ENCODE measurements at places on chromosomes 11 and 22. TPM values are rescaled to one million over a fixed set of nuclear protein-coding genes. Genes with fewer than 3 reads are reported as not detected.

C11orf52 gene
- total RNA-seq, result 11.1 TPM

PRAME gene
- total RNA-seq, result not detected

PATE4 gene
- total RNA-seq, result not detected

POU2AF2 gene
- total RNA-seq, result not detected

RFPL1 gene
- total RNA-seq, result not detected

P2RY2 gene
- total RNA-seq, result 13.0 TPM

- no peak overlapping the region for H3K27ac ChIP-seq
- H3K4me1 ChIP-seq, result no peaks in the 10 kb centered on the region
- no peaks in the 10 kb centered on the region for H3K27me3 ChIP-seq
- no peaks in the 10 kb centered on the region for H3K36me3 ChIP-seq
Observed at GRCh38 chr11:132959693-132960092, 572.6 kb downstream of the OPCML start.

- peaks cover 12% of the 10 kb centered on the region for H3K36me3 ChIP-seq
- H3K27me3 ChIP-seq, result no peaks in the 10 kb centered on the region
- no peak overlapping the region for H3K27ac ChIP-seq
- no peak for DNase-seq
- H3K4me3 ChIP-seq, result no peak overlapping the region
- no peaks in the 10 kb centered on the region for H3K4me1 ChIP-seq
Observed at GRCh38 chr22:20402960-20403778, 9.2 kb downstream of the ZNF74 start.

DNA sequence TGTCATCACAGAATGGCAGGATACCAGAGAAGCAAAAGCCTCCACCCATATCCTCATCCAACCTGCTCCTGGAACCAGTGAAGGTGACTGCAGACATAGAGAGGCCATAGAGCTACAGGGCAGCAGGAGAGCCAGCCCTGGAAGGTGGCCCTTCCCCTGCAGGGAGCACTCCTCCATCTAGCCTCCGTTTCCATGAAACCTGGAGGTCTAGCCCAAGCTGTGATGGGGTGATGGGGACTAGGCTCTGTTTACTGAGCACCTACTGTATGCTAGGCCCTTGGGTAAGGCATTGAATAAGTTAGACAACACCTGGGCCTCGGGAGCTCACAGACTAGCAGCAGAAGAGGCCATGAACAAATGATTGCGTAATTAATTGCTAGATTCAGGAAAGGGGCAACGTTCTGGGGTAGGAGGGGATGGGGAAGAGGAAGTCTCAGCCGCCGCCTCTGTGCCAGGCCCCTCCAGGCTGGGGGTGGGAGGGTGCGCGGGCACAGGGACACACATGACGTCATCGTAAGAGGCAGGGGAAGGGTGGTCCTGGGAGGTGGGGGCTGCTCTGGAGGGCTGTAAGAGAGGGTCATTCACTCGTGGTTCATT, 784 bp upstream of the SYNGR1 start:
- no peak overlapping the region for H3K27ac ChIP-seq
- peak overlapping the region; percentile 32 for H3K4me3 ChIP-seq
- peaks cover 10% of the 10 kb centered on the region for H3K4me1 ChIP-seq
- no peaks in the 10 kb centered on the region for H3K27me3 ChIP-seq

- H3K36me3 ChIP-seq, result no peaks in the 10 kb centered on the region
- no peaks in the 10 kb centered on the region for H3K4me1 ChIP-seq
- no peak for DNase-seq
- no peak overlapping the region for H3K4me3 ChIP-seq
- H3K27me3 ChIP-seq, result peaks cover 7% of the 10 kb centered on the region
Observed at GRCh38 chr22:25183949-25184619, 15.6 kb upstream of the CRYBB3 start.

GRCh38 chr11:42462558-42463310, 849.1 kb upstream of the API5 start:
- no peaks in the 10 kb centered on the region for H3K4me1 ChIP-seq
- H3K27me3 ChIP-seq, result peaks cover 20% of the 10 kb centered on the region
- H3K27ac ChIP-seq, result no peak overlapping the region
- H3K36me3 ChIP-seq, result no peaks in the 10 kb centered on the region

GRCh38 chr11:128552783-128553661, 34.3 kb downstream of the ETS1 start:
- no peak overlapping the region for H3K27ac ChIP-seq
- DNase-seq, result no peak
- peaks cover 46% of the 10 kb centered on the region for H3K4me1 ChIP-seq

- no peaks in the 10 kb centered on the region for H3K36me3 ChIP-seq
- no peaks in the 10 kb centered on the region for H3K4me1 ChIP-seq
- no peak overlapping the region for H3K27ac ChIP-seq
- H3K4me3 ChIP-seq, result no peak overlapping the region
Observed at GRCh38 chr11:91946397-91946951, 278.1 kb upstream of the FAT3 start.

Data from lung (tissue), 17 donors.